CD4-positive, alpha-beta T cell treated with Interleukin-15 for 4 hours (primary cell): ENCODE measurements at places on chromosomes 16 and 17.

DNA sequence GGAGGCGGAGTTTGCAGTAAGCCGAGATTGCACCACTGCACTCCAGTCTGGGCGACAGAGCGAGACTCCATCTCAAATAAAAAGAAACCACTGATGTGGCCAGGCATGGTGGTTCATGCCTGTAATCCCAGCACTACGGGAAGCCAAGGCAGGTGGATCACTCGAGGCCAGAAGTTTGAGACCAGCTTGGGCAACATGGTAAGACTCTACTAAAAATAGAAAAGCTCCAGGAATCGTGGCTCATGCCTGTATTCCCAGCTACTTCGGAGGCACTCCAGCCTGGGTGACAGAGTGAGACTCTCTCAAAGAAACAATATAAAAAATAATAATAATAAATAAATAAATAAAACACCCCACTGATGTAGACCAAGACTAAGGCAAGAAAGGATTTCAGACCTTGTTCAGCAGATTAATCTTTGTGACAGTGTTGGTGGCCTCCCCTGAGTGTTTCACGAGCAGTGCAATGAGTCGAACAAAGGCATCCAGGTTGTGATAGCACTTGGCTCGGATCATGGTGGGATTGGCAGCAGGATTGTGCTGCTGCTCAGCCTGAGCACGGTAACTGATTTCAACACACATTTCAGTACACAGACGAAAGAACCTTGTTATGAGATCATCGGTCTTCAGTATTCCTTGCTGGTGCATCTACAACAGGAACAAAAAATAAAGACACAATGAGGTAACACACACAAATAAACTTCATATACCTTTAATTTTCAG lies 18.6 kb downstream of the SETD6 start:
- no peak for DNase-seq

GRCh38 chr16:77402118-77402517 lies 32.7 kb downstream of the ADAMTS18 start:
- DNase-seq: no peak

DNA sequence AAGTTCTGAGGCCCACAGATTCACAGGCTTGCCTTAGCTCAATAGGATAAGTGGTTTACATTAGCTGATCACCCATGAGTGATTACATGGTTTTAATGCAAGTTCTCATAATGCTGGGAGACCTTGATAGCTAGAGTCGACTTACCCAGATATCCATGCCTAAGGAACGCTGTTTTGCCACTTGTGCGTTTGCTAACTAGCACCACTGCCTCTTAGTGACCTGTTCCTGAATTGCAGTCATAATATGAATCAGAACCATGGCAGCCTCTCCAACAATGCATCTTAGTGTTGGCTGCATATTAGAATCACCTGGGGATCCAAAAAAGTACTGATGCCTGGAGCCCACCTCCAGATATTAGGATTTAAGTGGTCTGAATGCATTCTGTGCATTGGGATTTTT lies 251.1 kb upstream of the CDH5 start:
- no peak for DNase-seq

DNA sequence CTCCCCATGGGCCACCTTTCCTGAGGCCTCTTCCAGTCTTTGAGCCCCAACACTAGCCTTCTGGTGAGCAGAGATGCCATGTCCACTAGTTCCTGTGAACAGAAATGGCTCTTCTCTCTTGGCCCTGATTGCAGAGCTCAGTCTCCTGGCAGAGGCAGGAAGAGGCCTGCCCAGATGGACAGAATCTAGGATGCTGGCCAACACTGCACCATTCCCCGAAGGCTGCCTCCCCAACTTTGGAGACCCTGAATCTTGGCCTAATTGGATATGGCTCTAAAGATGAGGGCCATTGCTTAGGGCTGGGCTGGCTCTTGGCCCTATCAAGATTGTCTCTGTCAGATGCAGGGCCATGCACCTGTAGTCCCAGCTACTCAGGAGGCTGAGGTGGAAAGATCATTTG lies 18.0 kb upstream of the DYNLL2 start:
- DNase-seq: no peak

DNA sequence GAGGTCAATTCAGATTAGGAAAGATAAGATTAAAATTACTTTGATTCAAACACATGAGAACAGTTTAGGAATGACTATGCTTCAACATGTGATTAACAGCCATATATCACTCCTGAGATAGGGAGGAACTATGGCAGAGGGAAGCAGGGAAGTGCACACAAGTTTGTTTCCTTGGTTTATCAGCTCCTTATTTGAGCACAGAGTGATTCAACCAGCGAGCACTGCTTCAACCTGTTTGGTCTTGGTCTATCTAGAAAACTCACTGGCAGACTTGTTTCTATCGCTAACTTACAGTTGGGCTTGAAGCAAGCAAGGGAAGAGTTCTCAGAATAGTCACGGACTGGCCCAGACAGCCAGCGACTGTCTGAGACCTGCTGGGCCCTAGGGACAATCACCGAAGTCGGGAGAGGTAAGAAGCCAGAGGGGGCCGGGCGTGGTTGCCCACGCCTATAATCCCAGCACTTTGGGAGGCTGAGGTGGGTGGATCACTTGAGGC lies 23.5 kb downstream of the TUBG1 start:
- no peak for DNase-seq

- DNase-seq: no peak
These were observed 23.7 kb downstream of the NUDT7 start for GRCh38 chr16:77745972-77746371.

DNA sequence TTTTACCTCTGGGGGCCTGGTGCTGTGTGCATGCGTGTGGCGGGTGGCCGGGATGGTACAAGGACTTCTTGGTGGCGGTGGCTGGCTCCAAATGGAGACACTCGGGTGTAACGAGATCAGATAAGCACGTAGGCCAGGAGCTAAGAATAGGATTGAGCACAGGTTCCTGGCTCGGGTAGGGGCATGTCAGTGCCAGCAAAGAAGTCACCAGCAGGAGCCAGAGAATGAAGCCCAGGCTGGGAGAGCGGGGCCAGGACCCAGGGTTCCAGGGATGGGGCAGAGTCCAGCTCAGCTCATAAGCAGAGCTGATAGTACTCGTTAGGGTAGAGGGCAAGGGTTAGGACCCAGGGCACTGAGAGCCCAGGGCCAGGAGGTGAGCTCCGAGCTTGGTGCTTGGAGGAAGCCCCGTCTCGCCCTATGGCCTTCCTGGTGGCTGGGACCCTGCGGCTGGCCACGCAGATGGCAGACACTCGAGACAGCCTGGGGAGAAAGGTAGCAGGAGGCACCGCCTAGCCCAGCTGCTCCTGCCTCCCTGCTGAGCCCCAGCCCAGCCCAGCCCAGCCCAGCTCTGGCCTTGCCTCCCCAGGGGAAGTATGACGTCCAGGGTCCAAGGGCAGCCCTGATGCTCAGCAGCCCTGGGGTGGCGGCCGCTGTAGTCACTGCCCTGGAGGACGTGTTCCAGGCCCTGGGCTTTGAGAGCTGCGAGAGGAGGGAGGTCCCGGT lies 8.9 kb downstream of the ZNF213 start:
- DNase-seq: no peak

DNA sequence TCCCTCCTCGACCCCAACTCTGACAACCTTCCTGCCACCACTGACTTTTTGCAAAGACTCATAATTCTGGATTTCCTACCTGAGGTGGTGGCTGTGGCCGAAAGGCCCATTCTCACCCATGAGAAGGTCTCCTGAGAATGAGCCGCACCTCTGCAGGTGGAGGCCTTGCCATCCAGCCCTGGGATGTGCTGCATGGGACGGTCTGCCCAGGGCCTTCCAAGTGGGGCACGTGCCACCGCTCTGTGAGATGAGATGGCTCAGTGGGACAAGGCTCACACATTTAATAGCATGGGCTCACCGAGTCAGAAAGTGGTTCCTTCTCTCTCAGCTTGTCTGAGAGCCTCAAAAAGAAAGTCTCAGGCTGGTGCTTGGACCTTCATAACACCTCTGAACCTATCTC lies 112.8 kb downstream of the AMFR start:
- no peak for DNase-seq

- DNase-seq: no peak
These were observed 23.6 kb downstream of the RAB11FIP4 start for GRCh38 chr17:31415004-31415454.

- no peak for DNase-seq
These were observed 8.7 kb downstream of the FLOT2 start for GRCh38 chr17:28888832-28889231.

DNA sequence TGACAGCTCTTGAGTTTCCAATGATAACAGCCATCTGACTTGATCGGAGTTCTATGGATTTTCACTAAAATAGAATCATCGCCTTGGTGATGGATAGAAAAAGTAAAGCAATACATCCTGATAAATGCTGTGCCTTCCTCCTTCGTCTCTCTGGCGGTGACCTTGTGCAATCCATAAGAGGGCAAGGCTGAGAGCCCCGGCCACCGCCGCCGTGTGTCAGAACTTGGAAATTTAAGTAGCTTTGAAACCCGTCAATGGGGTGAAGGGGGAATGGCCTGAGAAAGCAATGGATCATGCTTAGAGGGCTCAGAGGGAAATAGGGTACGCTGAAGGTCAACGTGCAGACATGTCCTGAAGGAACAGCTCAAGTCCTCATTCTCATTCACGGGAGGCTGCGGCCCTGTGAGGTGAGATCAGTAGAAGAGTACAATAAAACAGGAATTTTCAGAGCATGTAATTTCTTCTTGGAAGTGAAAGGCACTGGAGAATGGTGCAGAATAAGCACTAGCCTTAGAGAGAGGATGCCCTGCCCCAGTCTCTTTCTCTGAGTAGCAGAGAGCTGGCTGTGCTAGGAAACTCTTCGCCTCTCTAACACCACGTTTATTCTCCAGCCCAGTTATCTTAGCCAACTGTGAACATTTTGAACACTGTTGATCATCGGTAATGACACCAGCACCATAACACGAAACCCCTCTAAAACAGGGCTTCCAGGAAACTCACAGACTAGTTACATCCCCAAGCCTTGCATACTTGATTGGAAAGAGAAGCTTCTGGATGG lies 573.5 kb downstream of the WWOX start:
- DNase-seq: no peak
